Stimulated activated CD4-positive, alpha-beta T cell treated with anti-CD3 and anti-CD28 coated beads, Interleukin-4, amount 100 ng/mL, for 48 hours (primary cell): ENCODE measurements at places on chromosomes 7 and 10.

GRCh38 chr7:132422502-132423111 lies 153.7 kb downstream of the PLXNA4 start:
- DNase-seq = no peak

- no peak for DNase-seq
These were observed 1.4 kb downstream of the RBP3 start for GRCh38 chr10:47349516-47349915.

DNA sequence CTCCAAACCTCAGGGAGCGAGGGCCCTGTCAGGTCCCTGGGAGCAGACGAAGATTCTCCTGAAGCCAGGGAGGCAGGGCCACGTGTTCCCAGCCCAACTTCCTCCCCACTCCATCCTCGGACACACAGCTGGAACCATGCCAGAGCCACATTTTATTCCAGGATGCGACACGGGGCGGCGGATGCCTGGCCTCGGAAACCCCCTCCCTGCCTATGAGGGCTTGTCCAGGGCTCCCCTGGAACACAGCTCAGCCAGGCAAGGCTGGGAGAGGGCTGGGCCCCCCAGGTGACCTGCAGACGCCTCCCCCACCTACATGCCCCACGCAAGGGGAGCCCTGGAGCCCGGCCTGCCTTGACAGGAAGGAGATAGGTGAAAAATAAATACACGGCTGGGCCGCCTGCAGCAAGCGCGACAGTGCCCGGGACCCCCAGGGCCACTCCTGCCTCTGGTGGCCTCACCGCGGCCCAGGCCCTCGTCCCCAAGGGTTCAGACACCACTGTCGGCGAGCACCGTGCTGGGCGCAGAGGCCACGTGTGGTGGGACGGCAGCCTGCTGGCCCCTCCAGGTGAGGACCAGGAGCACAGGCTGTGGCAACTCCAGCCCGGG lies 21.5 kb downstream of the GET4 start:
- no peak for DNase-seq

DNA sequence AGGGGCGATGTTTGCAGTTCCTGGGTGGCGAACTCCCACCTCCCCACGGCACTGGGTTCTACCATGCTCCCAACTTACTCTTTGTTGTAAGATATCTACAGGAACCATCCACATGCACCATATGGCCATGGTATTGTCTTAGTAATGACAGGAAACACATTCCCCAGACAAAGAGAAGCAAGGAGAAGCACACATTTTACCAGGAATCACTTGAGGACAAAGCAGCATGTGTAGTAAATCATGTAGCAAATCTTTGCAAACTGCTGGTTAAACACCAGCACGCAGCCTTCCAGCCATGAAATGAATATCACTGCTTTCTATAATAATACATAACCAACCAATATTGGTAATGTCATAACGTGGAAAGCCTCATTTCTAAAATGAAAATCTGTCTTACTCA lies 101.2 kb downstream of the NRP1 start:
- no peak for DNase-seq

- DNase-seq = no peak
These were observed 58.6 kb upstream of the ABCB4 start for GRCh38 chr7:87534072-87534471.

DNA sequence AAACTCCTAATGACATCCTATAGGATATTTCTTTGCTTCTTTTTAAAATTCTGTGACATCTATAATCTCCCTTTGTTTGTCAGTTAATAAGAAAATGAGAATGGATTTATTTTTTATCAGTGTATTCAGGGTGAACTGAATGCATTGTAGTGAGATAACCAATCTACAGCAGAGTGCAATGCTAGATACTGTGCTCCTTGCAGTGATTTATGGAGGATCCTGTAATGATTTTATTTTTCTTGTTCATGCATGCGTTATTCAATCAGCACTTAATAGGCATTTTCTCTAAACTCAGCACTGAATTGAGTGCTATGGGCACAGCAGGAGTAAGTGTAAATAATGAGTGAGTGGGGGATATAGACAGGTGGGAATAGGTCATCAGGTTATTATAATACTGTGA lies 253.9 kb downstream of the CDK14 start:
- DNase-seq = no peak

DNA sequence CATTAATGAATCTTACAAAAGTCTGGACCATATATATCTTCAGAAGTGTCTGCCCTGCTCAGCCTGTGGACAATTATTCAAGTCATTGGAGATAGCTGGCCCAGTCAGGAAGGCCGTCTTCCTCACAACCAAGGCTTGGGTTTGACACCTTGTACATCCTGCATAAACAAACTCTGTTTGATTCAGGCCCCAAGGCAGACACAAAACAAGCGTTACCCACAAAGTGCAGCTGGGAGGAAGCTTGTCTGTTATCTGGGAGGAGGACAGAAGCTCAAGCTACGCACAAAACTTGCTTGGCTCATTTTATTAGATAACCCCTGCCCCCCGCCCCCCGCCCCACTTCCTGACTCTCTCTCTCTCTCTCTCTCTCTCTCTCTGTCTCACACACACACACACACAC lies 166.9 kb upstream of the WDR11 start:
- DNase-seq = no peak

DNA sequence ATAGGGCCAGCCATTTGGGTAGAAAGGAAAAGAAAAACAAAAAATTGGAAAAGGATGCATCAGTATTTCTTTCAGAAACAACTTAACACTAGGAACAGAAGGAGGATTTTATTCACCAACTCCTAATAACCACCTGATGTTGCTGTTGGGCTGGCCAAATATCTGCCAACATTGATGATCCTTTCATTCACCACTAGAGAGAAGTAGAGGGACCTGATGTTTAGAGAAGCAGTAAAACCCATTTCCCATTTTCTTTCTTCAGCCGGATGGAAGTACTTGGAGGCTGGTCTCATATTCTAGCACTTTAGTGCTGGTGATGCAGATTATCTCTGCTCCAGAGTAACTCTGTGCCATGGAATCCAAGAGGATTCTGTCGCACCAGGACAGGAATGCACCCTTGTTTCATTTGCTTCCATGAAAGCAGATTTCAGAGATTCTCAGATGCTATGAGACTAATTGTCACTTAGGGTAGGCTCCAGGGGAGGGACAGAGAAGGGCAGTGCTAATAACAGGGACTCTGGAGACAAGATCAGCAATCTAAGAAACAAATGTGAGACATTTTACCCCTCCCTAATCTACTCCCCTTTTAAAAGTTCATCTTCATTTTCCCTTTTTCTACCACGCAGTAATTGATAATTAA lies 3.1 kb downstream of the KLLN start:
- DNase-seq = no peak

- DNase-seq = no peak
These were observed 389.6 kb upstream of the PODXL start for GRCh38 chr7:131945957-131946544.

DNA sequence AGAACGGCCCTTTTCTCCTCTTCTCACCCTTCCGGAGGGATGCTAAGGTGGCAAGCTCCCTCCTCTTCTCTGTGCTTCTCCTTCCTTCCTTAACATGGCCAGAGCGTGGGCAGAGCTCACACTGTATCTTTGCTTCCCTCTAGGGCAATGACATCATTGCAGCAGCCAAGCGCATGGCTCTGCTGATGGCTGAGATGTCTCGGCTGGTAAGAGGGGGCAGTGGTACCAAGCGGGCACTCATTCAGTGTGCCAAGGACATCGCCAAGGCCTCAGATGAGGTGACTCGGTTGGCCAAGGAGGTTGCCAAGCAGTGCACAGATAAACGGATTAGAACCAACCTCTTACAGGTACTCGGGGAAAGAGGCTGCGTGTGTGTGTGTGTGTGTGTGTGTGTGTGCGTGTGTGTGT lies 36.6 kb downstream of the AP3M1 start:
- DNase-seq = no peak

GRCh38 chr10:43093423-43094076 lies 16.7 kb downstream of the RET start:
- no peak for DNase-seq

- no peak for DNase-seq
These were observed 33.0 kb downstream of the OR6V1 start for GRCh38 chr7:143085109-143085508.

DNA sequence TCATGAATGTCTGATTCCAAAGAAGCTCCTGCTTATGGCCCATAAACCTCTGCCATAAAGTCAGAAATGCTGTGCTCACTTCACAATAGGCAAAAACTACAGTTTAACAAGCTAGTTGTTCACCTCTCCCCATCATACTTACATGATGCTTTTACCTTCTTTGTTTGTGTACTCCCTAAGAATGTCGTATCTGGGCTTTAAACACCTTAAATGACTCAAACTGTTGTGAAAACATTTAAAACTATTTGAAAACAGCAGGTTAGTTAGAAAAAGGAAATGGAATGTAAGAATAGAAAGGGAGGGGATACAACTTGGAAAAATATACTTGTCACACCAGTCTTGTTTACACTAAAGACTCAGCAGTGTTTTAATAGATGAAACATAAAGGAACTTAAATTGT lies 128.2 kb upstream of the AGR3 start:
- DNase-seq = no peak

DNA sequence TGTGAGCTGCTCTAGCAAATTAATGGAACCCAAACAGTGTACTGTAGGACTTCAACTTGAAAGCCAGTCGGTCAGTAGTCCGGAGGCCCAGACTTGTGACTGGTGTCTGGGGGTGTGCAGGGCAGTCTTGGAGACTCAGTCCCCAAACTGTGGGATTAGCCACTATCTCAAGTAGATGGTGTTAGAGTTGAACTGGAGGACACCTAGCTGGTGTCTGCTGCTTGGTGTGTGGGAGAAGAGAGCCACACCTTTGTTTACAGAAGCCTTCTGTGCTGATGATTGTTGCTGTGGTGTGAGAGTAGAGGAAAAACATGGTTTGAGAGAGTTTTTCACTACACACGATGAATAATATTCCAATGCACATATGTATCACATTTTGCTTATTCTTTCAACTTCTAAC lies 47.4 kb downstream of the CUL2 start:
- no peak for DNase-seq

GRCh38 chr10:77430530-77430929 lies 207.1 kb downstream of the KCNMA1 start:
- DNase-seq = no peak

GRCh38 chr7:154927624-154928125 lies 75.2 kb downstream of the PAXIP1 start:
- peak; percentile 66 for DNase-seq

GRCh38 chr7:77202481-77202976 lies 2.9 kb upstream of the FGL2 start:
- DNase-seq = no peak

GRCh38 chr7:88046839-88047573 lies 113.0 kb downstream of the ADAM22 start:
- no peak for DNase-seq

DNA sequence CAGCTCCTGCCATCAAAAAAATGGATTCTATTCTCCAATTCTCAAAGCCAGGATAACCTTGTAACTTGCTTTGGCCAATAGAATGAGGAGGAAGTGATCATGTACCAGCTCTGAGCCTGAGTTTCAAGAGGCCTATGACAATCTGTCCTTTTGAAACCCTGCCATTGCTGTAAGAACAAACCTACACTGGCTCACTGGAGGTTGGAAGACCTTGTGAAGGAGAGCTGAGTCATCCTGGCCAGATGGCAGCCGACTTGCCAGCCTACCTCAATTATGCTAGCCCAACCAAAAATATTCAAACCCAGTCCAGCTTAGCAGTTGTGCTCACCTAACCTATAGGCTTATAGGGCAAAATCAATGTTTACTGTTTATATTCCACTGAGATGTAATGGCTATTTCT lies 93.0 kb downstream of the HGF start:
- DNase-seq = no peak

GRCh38 chr10:95429639-95430038 lies 131.5 kb downstream of the SORBS1 start:
- no peak for DNase-seq

DNA sequence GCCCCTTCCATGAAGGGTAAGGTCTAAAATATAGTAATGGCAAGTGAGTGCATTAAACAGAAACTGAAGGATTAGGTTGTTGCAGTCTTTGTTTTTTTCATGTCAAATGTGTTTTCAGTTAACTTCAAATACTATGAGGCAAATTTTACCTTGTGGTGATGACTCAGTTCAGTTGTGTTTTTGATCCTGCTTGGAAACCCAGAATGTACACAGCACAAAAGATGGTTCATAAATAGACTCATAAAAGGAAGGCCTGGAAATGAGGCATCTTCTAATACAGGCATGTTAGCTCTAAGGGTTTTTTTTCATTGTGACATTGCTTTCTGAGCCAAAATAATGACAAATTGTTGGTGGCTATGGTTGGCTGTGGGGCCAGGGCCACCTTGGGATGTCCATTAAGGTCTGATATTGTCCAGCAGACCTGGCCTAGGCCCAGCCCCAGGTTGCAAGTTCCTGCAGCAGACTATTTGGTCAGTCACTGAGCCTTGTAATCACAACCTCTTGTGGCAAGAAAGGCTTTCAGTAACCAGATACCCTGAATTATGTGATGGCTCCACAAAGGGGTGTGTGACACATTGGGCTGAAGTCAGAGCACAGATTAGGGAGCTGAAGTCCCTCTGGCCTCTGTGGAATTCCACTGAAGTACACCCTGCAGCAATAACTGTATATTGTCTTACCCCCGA lies 69.0 kb upstream of the SAMD8 start:
- no peak for DNase-seq

DNA sequence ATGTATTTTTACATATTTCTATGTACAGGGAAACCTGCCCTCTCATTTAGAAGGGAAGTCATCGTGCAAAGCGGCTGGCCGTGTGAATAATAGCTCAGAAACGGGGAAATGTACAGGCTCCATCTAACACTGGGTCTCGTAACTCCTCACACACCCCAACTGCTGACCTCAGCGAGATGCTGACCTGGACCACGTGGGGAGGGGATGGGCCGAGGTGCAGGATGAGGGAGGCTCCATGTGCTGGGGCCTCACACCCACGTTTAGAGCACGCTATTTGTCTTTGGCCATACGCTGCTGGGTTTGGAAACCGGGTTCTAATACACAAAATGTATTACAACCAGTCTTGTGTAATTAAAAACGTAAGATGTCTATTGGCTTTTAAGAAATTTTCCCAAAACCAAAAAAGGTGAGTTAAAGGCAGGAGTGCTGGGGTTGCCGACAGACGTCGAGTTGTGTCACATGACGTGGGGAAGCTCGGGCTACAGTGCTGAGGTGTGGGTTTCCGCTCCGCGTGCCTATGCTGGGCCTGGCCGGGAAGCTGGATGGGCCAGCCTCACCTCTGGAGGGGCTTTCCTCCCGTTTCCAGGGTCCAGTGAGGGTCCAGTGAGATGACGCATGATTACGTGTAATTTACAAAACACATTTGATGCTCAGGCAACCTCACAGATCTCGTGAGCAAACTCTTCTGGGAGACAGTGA lies 215.6 kb downstream of the DNAJB6 start:
- DNase-seq = no peak

DNA sequence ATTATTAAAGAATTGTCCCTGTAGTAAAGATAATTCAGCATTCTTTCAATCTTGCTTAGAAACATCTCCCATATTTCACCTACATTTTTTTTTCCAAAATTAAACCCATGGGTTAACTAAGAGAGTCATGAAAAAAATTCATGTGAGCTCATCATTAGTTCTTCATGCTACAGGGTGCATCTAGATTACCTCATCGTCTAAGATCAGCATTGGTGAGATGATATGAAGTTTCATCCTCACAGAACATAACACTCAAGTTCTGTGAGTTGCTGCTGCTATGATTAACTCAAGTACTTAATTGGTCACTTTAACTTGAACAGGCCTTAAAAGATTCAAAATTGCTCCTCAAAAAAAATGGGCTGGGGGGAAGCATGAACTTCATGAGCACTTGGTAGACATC lies 50.0 kb downstream of the RAB11FIP2 start:
- no peak for DNase-seq
